ENCODE measurements at places on chromosomes 16 and 17. TPM values are rescaled to one million over a fixed set of nuclear protein-coding genes. Genes with fewer than 3 reads are reported as not detected.
A peak's percentile ranks its signal among the peaks of the same experiment; 100 is the strongest.

Gene PRAC2
- not detected for total RNA-seq

Gene CMTM2
- not detected for total RNA-seq

Gene SLC12A3
- not detected for total RNA-seq

DNA sequence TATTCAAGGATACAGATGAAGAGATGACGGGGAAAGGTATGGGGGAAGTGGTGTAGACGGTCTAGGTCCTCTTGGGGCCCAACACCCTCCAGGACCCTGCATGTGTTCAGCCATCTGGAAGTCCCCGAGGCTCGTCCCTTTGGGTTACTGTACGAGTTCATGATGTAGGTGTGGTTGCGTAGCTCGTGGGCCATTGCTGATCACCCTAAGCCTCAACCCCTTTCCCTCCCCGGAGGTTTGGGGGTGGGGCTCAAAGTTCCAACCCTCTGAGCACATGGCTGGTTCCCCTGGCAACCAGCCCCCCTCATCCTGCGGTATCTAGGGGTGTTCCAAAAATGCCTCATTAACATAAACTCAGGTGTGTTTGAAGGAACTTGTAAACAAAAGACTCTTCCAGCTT, 98.8 kb upstream of the METRNL start:
- no peak overlapping the region for H3K27ac ChIP-seq
- peaks cover 6% of the 10 kb centered on the region for H3K4me1 ChIP-seq
- no peaks in the 10 kb centered on the region for H3K36me3 ChIP-seq
- no peak for DNase-seq
- no peaks in the 10 kb centered on the region for H3K27me3 ChIP-seq

DNA sequence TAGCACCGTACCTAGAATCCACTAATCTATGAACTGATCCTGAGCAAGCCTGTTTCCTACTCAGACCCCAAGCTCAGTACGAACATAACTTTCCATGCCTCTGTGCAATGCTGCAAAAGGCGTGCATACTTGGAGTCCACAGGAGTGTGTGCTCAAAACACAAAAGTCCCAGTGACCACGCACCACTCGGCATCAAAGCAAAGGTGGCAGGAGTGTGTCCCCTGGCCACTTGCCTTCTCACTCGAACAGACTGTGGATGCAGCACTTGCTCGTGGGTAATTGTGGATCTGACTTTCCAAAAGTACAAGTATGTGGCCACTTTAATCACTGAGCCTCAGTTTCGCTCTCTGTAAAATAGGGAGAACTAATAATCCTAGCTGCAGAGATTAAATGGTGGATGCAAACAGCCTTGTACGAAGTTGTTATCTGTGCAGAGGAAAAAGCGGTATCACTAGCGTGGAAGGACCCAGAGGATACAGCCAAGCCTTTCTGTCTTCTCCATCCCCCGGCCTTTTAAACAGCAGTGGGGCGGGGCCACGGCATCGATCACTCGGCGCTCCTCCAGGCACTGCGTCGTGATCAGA, 311 bp upstream of the KDM8 start:
- H3K4me1 ChIP-seq = peaks cover 25% of the 10 kb centered on the region
- H3K36me3 ChIP-seq = no peaks in the 10 kb centered on the region
- H3K4me3 ChIP-seq = peak overlapping the region; percentile 97

Measured in chondrocyte (in vitro differentiated cells).